ENCODE measurements at places on chromosomes 6 and 20.
A peak's percentile ranks its signal among the peaks of the same experiment; 100 is the strongest.

GRCh38 chr6:142138876-142139275 is 6.2 kb downstream of the GJE1 start:
- DNase-seq, result no peak

DNA sequence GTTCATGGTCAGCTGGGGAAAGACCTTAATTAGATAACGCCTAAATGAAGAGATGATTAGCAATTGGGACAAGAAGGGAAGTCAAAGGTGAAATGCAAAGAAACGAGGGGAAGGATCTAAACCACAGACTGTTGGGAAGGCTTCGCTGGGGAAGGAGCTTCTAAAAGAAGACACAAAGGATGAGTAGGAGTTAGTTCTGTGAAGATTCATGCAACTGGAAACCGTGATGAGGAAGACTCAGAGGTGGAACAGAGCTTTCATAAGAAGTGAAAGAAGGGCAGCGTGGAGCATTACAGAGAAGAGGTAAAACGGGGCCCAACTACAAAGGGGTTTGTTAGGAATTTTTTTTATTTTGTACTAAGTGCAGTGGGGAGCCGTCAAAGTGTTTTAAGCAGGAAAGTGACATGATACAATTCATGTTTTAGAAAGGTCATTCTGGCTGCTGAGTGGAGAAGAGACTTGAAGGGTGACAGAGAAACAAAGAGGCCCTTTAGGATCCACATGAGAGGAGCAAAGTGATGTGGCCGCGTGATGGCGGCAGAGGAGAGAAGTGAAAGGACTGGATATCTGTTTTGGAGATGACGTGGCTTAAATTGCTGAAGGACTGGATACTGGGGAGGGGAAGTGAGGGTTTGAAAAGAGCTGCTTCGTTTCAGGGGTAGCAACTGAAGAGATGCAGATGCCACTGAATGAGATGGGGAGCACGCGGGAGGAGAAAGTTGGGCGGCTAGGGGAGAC is 33.6 kb downstream of the TTI1 start:
- DNase-seq, result no peak

DNA sequence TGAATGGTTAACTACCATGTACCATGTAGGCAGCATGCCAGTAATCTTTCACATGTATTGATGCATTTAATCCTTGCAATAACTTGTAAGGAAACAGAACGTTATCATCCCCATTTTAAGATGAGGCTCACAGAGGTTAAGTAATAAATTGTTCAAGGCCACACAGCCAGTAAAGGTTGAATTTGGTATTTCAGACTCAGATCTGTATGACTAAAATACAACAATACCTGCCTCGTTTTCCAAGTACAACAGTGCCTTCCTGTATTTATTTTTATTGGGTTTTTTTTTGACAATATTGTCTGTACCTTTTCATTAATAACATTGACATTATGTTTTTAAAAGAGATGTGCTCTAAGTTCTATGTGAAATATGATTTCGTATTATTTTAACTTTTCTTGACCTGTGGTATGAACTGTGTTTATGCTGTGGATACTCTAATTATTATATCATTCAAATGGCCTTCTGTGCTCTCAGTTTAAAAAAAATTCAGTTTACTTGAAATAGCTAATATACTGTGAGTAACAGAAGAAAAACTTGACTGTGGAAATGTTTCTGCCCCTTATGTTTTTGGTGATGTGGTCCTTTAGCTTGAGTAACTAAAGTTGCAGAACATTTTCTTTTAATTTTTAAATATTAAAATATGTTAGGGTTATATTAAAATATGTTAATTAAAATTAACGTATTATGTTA is 39.7 kb downstream of the XRN2 start:
- no peak for DNase-seq

GRCh38 chr20:35561268-35561667 is 19.4 kb downstream of the ERGIC3 start:
- DNase-seq, result peak; percentile 28

DNA sequence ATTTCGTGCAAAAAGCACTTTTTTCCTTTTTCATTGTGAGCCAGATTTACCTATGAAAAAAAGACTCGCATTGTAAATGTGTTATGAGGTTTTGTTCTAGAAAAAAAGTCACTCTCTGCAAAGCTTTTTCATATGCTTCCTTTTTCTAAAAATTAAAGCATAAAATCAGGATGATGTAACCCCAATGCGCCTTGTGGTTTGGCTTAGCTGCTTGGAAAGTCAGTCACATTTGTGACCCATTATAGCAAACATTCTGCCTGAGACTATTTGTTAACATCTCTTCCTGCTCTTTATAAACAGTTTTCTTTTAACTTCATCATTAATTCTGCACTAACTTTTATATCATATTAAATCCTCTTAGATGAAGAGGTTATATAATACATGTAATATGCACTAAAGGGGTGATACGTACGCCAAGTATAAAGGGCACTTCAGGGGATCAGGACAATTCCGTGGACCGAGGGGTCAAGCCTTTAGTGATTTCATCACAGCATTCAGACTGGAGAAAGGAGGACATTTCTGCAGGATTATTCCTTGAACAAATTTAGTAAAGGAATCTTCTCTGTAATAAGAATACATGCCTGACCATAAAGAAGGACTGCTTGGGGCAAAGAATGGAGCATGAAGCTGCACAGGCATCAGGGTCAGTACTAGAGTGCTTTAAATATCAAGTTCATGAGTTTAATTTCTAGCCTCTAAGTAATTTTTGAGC is 48.1 kb upstream of the SMLR1 start:
- peak; percentile 66 for DNase-seq

DNA sequence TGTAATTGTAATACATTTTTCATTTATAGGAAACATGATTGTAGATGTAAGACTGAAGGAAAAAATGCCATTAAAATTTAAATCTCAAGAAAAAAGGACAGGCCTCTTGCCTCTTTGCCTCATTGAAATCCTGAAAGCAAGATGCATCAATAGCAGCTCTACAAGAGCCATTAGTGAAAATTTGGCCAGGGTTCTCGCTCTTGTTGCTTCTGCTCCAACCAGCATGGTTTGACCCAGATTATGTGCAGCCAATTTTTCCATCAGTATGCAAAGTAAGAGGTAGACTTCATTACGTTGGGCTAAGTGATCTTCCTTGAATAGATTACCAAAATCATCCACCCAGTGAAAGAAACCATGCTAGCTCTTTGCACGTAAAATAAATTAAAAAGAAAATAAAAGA is 106.6 kb downstream of the SGK1 start:
- no peak for DNase-seq

DNA sequence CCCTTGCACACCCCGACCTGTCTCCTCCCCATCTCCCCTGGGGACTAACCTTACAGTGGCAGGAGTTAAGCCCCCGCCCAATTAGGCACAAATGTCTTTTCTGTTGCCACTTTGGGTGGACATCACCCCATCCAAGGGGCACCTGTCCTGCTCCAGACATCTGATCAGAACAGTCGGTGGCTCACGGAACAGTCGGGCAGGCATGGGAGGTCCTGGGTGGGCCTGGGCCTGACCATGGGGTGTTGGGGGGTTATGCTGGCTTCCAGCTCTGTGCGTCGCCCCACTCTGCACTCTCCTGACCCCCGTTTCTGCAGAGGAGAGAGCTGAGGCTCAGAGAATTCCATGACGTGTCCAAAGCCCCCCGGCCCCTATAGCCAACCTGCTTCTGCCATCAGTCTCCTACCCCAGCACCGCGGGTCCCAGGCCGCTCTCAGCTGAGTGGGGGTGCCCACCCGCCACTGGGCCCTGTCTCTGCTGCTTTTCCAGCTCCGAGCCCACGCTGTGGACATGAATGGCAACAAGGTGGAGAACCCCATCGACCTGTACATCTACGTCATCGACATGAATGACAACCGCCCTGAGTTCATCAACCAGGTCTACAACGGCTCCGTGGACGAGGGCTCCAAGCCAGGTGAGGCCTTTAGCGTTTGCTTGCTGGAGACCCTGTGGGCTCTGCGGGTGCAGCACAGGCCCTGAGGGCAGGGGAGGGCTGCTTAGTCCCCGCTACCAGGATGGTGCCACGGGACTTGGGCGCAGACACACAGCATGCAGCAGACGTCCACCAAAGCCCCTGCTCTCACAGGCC is 213.2 kb downstream of the TAF4 start:
- DNase-seq, result no peak

GRCh38 chr6:164020142-164020541 is 605.6 kb downstream of the QKI start:
- DNase-seq, result no peak

- no peak for DNase-seq
Observed at GRCh38 chr6:16230953-16231352, 7.4 kb upstream of the GMPR start.

All from stromal cell of bone marrow (primary cell).